ENCODE measurements at places on chromosomes 13 and 19.

- no peak for DNase-seq
Observed at GRCh38 chr13:33945477-33945876, 127.5 kb downstream of the RFC3 start.

GRCh38 chr19:19747357-19748220, 14.7 kb upstream of the ZNF14 start:
- no peak for DNase-seq

GRCh38 chr13:59504407-59504806, 659.3 kb downstream of the DIAPH3 start:
- no peak for DNase-seq

GRCh38 chr13:27339299-27339698, 68.7 kb downstream of the RASL11A start:
- no peak for DNase-seq

DNA sequence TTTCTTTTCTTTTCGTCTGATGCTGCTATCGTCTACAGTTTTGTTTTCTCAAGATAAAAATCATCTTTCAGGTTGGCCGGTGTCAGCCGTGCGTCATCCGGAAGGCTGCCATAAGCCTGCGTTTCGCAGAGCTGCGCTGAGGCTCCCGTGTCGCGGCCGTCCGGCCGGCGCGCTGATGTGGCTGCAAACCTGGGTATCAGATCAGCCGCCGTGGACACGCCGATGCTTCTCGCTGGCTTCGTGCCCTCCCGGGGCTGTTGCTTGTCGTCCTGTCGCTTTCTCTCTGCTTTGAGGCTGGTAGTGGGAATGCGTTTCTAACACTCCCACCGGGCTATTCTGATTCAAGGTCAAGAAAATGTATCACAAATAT, 45.9 kb upstream of the TFDP1 start:
- no peak for DNase-seq

DNA sequence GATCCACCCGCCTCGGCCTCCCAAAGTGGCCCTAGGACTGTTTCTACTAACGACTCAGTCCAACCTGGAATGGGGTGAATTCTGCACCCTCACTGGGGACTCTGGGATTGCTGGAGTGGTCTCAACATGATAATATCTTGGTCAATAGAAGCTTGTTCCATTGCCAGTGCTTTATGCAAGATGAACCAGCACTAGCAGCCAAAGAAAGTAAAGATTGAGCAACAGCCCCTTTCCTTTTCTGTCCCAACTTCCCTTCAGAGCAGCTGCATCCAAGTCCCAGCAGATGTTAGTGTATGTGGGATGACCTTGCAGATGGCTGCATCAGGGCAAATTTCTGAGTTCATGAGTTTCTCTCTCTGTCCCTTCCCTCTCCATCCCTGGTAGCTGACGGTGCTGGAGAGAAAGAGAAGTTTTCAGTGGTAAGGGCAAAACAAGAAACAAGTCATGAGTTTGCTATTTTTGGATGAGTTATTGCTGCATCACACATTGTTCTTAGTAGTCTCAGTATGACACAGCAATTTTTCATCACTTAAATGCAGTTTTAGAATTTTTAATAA, 183.6 kb upstream of the EDNRB start:
- DNase-seq: no peak

DNA sequence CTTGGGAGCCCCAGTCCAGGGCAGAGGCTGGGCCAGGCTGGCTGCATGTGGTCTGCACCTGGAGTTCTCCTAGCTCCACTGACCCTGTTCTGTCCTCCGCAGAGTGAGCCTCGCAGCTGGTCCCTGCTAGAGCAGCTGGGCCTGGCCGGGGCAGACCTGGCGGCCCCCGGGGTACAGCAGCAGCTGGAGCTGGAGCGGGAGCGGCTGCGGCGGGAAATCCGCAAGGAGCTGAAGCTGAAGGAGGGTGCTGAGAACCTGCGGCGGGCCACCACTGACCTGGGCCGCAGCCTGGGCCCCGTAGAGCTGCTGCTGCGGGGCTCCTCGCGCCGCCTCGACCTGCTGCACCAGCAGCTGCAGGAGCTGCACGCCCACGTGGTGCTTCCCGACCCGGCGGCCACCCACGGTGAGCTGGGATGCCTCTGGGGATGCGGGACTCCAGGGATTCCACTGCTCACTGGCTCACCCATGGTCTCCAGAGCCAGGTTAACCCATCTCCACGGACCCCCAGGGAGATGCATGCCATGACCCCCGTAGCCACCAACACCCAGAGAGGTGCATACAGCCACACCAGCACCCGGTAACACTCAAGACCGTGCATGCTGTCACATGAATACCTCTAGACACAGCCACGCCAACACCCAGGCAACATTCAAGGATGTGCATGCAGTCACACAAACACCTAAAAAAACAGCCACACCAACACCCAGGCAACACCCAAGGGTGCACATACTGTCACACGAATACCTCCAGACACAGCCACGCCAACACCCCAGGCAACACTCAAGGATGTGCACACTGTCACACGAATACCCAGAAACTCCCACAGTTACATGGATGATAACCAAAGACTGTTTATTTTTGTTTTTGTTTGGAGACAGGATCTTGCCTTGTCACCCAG, 8.2 kb downstream of the PKN1 start:
- DNase-seq: no peak

All from NCI-H1417 (cell line).